ENCODE measurements at places on chromosomes 6 and 20.

DNA sequence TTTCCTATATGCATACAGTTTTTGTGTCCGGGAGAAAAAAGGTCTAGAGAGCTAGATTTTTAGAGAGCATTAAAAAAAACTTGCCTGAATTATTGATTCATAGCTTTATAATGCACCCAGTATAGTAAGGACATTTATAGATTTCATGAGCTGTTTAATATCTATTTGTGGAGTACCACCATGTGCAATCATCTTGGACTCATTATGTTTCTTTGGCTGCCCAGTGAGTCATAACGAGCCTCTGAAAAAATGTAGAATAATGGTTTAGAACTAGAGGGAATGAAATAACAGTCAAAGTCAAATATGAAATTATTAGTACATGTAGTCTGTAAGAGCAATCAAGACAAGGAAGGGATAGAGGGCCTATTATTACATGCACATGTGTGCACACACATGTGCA is 350.0 kb downstream of the CD83 start:
- no peak overlapping the region for H3K27ac ChIP-seq
- no peaks in the 10 kb centered on the region for H3K36me3 ChIP-seq
- H3K4me3 ChIP-seq, result no peak overlapping the region
- H3K27me3 ChIP-seq, result peaks cover 21% of the 10 kb centered on the region

DNA sequence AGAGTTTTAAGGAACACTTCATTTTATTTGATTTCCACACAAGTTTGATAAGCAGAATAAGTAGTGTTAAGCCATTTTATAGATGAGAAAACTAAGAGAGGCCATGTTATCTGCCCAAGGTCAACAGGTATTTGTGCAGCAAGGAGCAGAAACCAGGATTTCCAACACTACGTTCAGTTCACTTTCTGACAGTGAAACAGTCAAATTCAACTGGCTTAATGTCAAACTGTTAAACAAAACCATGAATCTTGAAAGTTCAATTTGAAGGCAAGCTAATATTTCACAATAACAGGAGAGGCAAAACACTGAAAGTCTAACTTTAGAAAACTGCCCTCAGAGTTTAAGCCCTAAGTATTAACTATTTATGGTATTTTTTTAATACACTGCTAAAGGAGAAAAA is 32.6 kb downstream of the DTNBP1 start:
- no peak overlapping the region for H3K4me3 ChIP-seq
- no peaks in the 10 kb centered on the region for H3K27me3 ChIP-seq
- DNase-seq, result no peak

DNA sequence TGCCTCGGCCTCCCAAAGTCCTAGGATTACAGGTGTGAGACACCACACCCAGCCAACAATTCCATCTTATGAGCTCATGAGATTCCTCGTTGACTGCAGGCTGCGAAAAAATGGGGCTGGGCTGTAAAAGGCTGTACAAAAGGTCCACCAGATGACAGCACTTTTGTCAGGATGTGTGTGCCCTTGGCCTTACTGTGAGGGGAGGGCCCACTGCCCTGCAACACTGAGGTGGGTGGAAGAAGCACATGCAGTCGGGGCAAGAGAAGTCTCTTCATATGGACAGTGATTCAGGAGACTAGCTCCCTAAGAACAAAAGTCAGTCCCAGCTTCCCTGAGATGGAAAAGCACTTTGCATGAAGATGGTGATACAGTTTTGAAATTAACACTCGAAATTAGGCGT is 50.5 kb downstream of the KCTD20 start:
- peak overlapping the region; percentile 53 for H3K27ac ChIP-seq
- H3K4me3 ChIP-seq, result no peak overlapping the region
- DNase-seq, result no peak

GRCh38 chr20:55693641-55694040 is 311.7 kb downstream of the CBLN4 start:
- no peaks in the 10 kb centered on the region for H3K27me3 ChIP-seq
- no peak overlapping the region for H3K4me3 ChIP-seq
- H3K4me1 ChIP-seq, result no peaks in the 10 kb centered on the region
- H3K27ac ChIP-seq, result no peak overlapping the region
- no peaks in the 10 kb centered on the region for H3K36me3 ChIP-seq
- DNase-seq, result no peak

DNA sequence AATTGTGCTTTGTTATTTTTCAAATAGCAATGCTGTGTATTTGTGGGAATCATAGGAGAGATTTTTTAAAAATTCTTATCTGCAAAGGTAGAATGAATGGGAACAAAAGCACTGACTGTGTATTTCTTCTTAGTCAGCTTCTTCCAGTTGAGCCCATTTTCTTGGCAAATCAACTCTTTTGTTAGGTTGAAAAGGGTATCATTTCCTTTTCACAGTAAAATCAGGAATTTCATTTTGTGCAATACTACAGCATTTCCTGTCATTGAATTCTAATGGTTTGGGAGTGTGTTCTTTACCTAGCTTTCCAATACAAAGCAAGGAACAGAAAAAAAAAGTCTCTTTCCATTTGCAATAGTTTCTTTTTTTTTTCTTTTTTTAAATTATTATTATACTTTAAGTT is 19.0 kb upstream of the EXOC2 start:
- H3K27ac ChIP-seq, result peak overlapping the region; percentile 97
- peak overlapping the region; percentile 96 for H3K4me3 ChIP-seq
- peaks cover 14% of the 10 kb centered on the region for H3K4me1 ChIP-seq
- peaks cover 4% of the 10 kb centered on the region for H3K36me3 ChIP-seq
- H3K27me3 ChIP-seq, result peaks cover 8% of the 10 kb centered on the region
- DNase-seq, result no peak

DNA sequence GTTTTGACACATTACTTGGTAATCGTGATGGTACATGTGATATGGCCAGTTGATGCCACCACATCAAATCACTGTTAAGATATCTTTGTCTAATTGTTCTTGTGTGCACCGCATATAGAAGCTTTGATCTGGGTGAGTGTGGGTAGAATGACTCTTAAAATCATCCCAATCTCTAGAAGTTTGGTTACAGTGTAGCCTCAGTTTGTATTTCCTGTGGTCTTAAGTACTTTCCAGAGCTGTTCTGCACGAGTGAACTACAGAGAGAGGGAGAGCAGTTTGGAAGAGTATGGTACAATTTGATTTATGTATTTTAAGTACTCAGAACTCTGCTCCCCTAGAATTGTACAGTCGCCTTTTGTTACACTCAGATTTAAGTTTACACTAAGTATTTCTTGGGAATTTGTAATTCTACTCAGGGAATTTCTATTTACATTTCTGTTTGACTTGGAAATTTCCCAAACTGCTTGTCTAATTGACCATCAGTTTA is 37.5 kb downstream of the SNX9 start:
- DNase-seq, result no peak
- H3K27ac ChIP-seq, result no peak overlapping the region
- peaks cover 5% of the 10 kb centered on the region for H3K27me3 ChIP-seq
- peaks cover 19% of the 10 kb centered on the region for H3K4me1 ChIP-seq
- H3K4me3 ChIP-seq, result peak overlapping the region; percentile 2
- peaks cover 4% of the 10 kb centered on the region for H3K36me3 ChIP-seq

DNA sequence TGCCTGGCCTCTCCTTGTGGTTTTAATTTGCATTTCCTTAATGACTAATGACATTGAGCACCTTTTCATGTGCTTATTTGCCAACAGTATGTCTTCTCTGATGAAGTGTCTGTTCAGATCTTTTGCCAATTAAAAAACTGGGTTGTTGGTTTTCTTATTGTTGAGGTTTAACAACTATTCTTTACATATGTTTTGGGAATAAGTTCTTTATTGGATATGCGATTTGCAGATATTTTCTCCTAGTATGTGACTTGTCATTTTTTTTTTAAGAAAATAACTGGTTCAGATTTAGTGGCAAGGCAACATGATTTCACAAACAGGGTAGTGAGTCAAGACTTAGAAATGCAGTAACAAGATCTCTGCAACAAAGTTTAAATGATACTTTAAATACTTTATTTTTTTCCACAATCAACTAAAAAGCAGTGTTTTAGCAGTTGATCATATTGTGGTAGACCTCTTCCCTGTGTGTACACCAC is 67.8 kb downstream of the TIAM2 start:
- no peaks in the 10 kb centered on the region for H3K4me1 ChIP-seq
- H3K27me3 ChIP-seq, result peaks cover 6% of the 10 kb centered on the region
- H3K36me3 ChIP-seq, result no peaks in the 10 kb centered on the region
- no peak overlapping the region for H3K27ac ChIP-seq

DNA sequence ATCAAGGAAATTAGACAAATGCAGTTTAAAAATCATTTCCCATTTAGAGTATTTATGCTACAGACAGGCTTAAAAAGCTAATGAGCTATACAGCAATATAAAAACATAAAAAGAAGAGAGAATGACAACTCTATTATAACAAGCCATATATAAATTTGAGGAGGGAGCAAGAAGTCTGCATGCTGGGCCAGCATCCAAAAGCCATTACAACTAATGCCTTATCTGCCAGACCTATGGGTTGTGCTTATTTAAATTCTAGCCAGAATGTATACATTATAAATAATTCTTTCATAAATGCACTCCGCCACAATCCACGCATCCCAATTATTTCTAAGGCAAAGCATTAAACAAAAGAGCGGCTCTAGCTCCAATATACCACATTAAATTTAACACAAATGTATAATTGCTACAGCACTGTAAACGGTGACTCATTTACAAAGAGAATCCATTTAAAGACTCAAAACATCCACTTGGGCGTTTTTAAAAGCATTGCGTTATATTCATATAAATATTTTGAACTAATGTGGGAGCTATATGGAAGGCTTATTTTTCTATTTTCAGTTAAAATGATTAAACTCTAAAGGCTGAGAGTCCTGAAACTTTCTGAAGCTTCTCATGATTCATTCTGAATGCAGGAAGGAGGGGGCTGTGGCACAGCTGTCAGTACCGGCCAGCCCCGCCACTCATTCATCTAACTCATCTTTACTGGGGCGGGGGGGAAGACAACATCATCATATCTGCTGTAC is 37.7 kb upstream of the RAB22A start:
- H3K36me3 ChIP-seq, result peaks cover 15% of the 10 kb centered on the region
- no peak overlapping the region for H3K4me3 ChIP-seq
- no peaks in the 10 kb centered on the region for H3K27me3 ChIP-seq
- no peak overlapping the region for H3K27ac ChIP-seq
- peaks cover 12% of the 10 kb centered on the region for H3K4me1 ChIP-seq
- DNase-seq, result no peak

GRCh38 chr6:83215131-83216047 is 22.2 kb downstream of the RWDD2A start:
- H3K27ac ChIP-seq, result no peak overlapping the region
- H3K36me3 ChIP-seq, result peaks cover 5% of the 10 kb centered on the region
- DNase-seq, result peak; percentile 41
- H3K27me3 ChIP-seq, result peaks cover 7% of the 10 kb centered on the region
- H3K4me1 ChIP-seq, result no peaks in the 10 kb centered on the region

DNA sequence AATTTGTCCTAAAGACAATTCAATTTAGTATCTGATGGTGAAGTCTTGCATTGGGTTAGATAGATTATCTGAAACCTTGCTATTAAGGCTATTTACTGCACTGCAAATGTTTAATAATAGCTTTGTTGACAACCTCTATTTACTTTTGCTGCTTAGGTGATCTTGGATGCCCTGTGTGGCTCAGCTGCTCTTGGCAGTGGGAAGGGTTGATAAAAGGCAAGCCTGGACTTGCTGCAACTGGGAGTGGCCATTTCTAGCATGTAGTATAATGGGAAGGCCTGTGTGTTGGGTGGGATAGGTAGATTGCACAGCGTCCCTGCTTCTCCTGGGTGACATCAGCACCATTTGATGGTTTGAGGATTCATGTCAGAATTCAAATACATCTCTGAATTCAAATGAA is 49.1 kb downstream of the ARMC2 start:
- no peak overlapping the region for H3K4me3 ChIP-seq
- peaks cover 3% of the 10 kb centered on the region for H3K36me3 ChIP-seq
- H3K27me3 ChIP-seq, result no peaks in the 10 kb centered on the region
- no peak for DNase-seq
- H3K4me1 ChIP-seq, result peaks cover 35% of the 10 kb centered on the region
- peak overlapping the region; percentile 86 for H3K27ac ChIP-seq

- no peaks in the 10 kb centered on the region for H3K27me3 ChIP-seq
- H3K36me3 ChIP-seq, result no peaks in the 10 kb centered on the region
- no peak for DNase-seq
- no peak overlapping the region for H3K4me3 ChIP-seq
Measured at GRCh38 chr6:14472986-14473337, 355.4 kb downstream of the CD83 start.

DNA sequence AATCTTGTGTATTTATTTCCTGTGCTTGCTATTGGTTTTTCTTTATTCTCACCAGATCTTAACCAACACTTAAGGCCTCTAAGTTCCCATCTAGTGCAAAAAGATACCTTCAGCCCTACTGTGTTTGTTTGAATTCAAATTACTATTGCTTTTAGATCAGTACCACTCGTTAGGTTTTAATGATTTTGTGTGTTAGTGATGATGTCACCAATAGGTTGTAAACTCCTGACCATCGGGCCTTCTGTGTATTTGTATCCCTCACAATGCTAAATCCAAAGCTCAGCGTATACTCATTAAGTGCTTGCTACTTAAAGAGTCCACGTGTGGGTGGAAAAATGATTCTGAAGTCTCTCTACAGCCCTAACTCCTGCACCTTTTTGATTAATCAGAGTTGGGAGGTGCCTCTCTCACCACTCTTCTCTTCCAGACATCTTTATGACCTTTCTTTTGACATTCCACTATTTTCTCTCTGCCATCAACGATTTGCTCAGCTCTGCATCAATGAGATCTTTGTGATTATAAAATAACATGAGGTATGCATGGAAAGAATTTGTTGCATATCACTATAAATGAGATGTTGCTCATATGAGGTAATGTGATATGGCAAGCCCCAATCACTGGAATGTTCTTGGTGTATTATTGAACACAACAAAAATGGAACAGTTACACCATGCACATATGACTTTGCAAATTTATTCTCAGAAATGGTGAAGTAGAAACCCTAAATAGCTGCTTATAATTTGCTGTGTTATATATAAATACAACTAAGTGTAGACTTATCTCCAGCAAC is 55.1 kb upstream of the LAMA2 start:
- H3K27ac ChIP-seq, result no peak overlapping the region
- DNase-seq, result no peak
- peaks cover 27% of the 10 kb centered on the region for H3K27me3 ChIP-seq
- no peaks in the 10 kb centered on the region for H3K36me3 ChIP-seq
- H3K4me3 ChIP-seq, result no peak overlapping the region

GRCh38 chr6:13725570-13725969 is 13.9 kb upstream of the RANBP9 start:
- H3K36me3 ChIP-seq, result no peaks in the 10 kb centered on the region
- DNase-seq, result peak; percentile 28
- H3K4me3 ChIP-seq, result peak overlapping the region; percentile 31
- H3K27ac ChIP-seq, result peak overlapping the region; percentile 91
- peaks cover 23% of the 10 kb centered on the region for H3K4me1 ChIP-seq

Data from effector memory CD8-positive, alpha-beta T cell (primary cell).